ENCODE measurements at places on chromosomes 5 and 9.

- DNase-seq, result no peak
Measured at GRCh38 chr5:86837610-86838009, 219.9 kb downstream of the COX7C start.

GRCh38 chr9:134532084-134532483 is 109.5 kb upstream of the COL5A1 start:
- no peak for DNase-seq

DNA sequence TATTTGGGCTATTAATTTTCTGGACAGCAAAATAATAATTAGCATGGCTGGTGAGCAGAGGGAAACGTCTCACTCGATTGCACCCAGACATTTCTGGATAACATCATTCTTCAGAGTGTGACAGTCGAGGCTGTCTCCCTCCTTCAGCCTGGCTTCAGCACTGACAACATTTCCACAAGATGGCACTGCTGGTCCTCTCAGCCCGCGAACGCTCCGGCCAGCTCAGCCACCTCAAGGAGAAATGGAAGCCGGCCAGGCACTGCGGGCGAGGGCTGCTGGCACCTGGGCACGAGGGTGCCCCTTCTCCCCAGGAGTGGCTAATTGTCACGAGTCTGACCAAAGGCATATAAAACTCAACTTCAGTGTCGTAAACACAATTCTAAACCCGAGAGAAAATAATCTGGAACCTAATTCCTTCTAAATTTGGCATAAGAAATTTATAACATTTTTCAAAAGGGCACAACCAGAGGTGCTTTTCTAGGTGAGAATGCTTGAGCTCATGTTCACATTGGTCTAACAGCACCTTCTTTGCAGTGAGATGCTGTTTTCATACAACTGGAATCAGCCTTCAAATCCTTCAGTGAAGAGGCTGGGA is 65.9 kb downstream of the DAP start:
- peak; percentile 75 for DNase-seq

DNA sequence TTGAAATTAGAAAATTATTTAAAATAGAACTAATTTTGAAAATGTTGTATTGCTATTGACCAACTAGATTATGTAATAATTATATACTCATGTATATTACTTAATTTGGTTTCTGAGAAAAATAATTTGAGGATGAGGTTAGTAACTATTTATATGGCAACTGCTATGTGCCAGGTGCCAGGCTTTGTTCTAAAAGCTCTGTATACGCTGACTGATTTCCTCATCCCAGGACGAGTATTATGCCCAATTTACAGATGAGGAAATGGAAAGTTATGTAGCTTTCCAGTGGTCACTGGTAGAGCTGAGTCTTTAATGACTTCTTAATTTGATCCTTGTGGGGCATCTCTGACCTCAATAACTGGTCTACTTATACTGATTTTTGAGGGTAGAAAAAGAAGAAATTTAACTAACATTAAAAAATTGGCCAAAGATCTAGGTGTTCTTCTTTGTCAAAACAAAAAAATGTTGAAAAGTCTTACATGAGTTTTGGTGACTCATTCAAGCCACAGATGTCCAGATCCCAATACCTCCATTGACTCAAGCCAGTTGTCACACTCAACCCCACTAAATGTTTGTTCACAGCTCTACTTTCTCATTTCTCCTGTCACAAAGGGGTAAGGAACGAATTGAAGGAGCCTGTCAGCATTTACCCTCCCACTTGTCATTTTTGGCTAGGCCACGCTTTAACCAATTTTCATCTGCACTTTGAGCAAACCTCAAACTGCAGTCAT is 228.1 kb upstream of the MEF2C start:
- no peak for DNase-seq

- DNase-seq, result no peak
Measured at GRCh38 chr9:5939530-5939929, 48.8 kb downstream of the MLANA start.

- DNase-seq, result peak; percentile 50
Measured at GRCh38 chr5:63127054-63127453, 548.4 kb downstream of the LRRC70 start.

- DNase-seq, result peak; percentile 42
Measured at GRCh38 chr5:165325221-165325620, 1819.8 kb downstream of the MAT2B start.

GRCh38 chr9:100999906-101000544 is 28.5 kb upstream of the PLPPR1 start:
- no peak for DNase-seq

- DNase-seq, result no peak
Measured at GRCh38 chr9:96556701-96557461, 62.8 kb downstream of the CDC14B start.

DNA sequence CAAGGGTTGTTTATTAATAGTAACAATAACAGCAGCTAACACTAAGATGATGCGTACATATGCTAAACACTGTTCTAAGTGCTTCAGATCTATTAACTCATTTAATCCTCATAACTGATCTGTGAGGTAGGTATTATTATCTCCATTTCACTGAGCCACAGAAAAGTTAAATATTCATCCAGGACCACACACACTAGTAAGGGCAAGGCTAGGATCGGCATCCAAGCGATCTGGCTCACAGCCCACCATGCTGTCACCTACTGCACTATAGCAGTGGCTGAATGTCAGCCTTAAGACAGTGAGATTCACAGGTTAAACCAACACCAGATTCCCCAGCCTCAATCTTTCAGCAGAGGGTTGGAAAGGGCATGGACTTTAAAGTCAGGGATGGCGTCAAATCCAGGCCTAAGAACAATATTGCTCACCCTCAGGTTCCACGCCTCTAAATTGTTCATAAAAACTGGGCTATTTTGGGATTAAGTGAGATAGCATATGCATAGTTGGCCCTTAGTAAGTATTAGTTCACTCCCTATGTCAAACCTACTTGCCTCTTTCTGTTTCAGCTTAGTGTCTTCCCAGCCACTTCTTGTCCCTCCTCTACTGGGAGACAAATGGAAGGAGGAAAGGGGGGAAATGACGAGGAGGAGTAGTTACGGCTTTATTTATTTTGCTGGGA is 150.8 kb downstream of the MAPKAP1 start:
- no peak for DNase-seq

GRCh38 chr9:72509053-72509452 is 12.4 kb upstream of the TMC1 start:
- peak; percentile 84 for DNase-seq

DNA sequence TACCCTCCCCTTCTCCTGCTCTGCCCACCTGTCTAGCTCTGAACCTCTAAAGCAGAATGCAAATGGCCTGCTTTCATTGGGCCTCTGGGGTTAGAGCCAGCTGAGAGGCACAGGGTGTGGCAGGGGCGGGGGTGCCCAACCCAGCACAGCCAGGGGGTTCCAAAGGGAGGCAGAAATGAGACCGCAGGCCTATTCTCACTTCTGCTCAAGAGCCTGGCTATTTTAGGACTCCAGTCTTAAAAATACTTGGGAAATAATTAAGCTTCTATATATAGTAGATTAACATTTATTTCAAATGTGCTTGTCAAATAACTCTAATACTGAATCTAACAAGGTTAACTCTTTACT is 5.7 kb downstream of the QSOX2 start:
- DNase-seq, result no peak

GRCh38 chr9:89579741-89580385 is 24.9 kb upstream of the GADD45G start:
- DNase-seq, result no peak

DNA sequence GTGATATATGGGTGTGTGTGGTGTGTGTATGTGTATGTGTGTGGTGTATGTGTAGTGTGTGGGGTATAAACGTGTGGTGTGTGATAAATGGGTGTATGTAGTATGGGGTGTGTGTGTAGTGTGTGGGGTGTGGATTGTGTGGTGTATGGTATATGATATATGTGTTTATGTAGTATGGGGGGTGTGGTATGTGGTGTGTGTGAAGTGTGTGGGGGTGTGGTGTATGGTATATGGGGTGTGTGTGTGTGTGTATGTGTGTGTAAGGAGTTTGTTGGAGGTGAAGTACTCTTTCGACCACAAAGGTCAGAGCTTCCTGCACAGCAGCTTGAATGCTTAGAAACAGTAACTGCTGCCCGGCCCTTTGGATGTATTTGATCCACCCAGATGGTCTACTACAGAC is 145.2 kb upstream of the IQGAP2 start:
- DNase-seq, result no peak

- DNase-seq, result peak; percentile 83
Measured at GRCh38 chr5:43041669-43042175, 1.6 kb upstream of the ANXA2R start.

DNA sequence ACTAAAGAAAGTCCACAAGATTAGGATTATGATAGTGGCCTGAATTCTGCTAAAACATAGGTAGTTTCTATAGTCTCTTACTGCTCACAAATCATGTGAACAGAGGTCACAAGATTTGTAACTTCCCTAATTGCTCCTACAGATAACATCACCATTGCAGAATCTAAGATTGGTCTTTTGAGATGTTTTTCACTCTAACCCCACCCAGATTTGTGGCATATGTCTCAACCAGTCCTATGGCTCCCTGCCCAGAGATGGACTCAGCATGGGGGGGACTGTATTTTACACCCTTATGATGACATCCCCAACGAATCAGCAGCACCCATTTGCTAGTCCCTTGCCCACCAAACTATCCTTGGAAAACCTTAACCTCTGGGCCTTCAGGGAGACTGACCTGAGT is 1046.2 kb downstream of the CDH12 start:
- DNase-seq, result peak; percentile 51

GRCh38 chr5:475704-476101 is 32.7 kb downstream of the EXOC3 start:
- DNase-seq, result no peak

DNA sequence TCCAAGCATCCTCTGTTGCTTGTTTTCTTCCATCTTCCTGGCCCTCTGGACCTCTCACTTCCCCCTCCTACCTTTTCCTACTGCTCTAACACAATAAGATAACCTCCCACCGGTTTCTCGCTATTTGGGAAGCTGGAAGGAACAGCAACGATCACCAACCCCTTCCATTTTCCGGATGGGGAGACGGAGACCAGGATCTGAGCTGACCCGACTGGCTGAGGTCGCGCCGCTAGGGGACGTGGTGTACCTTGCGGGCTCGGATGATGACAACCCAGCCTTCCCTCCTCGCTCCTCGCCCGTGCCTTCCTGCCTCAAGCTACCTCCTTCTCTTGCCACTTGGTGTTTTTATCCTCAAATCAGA is 1.9 kb downstream of the LPAR1 start:
- peak; percentile 49 for DNase-seq

- DNase-seq, result no peak
Measured at GRCh38 chr5:67974471-67974870, 241.1 kb upstream of the PIK3R1 start.

GRCh38 chr9:70561786-70562395 is 147.4 kb upstream of the KLF9 start:
- no peak for DNase-seq

GRCh38 chr5:132058646-132059042 is 1.8 kb upstream of the IL3 start:
- no peak for DNase-seq

DNA sequence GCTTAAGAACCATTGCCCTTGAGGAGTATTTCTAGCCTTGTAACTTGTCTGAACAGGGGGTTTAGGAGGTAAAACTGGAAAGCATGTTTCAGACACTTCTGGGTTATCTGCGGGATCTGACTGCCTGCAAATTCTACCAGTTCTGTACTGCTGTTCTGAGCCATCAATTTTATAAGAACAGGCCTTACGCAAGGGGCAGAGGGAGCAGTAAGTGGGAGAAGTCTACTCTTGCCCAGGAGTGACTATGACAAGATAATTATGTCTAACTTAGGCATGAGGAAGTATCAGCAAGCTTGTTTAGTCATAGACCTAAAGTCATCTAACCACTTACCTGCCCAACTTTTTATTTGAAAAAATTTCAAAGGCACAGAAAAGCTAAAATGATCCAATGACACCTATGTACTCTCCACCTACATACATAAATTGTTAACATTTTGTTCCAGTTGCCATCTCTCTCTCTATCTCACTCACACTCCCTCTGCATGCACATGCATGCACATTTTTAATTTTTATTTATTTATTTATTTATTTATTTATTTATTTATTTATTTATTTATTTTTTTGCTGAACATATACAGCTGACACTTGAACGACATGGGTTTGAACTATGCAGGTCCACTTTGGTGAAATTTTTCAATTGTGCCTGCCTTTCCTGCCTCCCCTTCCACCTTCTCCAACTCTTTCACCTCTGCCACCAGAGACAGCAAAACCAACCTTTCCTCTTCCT is 18.4 kb upstream of the DEPDC1B start:
- no peak for DNase-seq

- no peak for DNase-seq
Measured at GRCh38 chr9:109477258-109478050, 20.7 kb downstream of the PTPN3 start.

GRCh38 chr9:117546894-117547678 is 132.2 kb upstream of the ASTN2 start:
- DNase-seq, result no peak

DNA sequence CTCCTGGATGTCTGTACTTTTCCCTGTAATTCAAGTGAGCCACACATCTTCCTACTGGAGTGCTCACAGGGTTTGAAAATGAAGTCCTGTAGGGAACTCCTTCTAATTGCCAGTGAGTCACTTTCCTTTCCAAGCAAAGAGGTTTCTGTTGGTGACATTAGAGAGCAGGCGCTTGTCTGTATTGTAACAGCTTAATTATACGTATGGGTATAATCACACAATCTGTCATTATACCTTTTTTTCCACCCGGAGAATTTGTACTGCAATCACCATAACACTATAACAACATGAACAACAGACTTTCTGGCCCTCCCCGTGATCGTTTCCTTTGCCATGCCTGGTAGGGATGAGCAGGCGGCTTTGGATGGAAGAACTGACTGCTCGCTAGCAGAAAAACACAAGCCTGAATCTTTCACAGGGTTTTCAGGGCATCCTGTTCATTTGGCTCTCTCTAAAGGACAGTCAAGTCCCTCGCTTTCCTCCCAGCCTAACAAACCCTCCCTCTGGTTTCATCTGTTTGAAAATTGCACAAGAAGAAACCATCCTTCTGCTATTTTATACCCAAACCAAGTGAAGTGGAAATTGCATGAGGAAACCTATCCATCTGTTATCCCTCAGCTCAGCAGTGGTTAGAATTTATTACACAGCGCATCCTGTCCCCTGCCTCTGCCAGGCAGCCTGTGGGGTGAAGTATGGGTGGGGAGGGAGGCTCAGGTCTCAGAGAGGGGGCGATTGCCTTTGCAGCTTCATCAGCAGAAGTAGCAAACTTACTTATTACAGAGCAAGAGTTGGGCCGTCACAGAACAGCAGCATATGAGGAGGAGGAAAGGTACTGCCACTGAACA is 307.0 kb upstream of the TLE4 start:
- no peak for DNase-seq
